ENCODE measurements at places on chromosomes 4 and X.

GRCh38 chr4:143186649-143187048 lies 1.9 kb downstream of the USP38 start:
- DNase-seq, result peak; percentile 20

GRCh38 chrX:74085642-74086236 lies 218.2 kb upstream of the ZCCHC13 start:
- DNase-seq, result no peak

- no peak for DNase-seq
These were observed 117.3 kb upstream of the PPP3CA start for GRCh38 chr4:101464596-101464995.

GRCh38 chr4:151979819-151980218 lies 219.0 kb upstream of the GATB start:
- DNase-seq, result no peak

DNA sequence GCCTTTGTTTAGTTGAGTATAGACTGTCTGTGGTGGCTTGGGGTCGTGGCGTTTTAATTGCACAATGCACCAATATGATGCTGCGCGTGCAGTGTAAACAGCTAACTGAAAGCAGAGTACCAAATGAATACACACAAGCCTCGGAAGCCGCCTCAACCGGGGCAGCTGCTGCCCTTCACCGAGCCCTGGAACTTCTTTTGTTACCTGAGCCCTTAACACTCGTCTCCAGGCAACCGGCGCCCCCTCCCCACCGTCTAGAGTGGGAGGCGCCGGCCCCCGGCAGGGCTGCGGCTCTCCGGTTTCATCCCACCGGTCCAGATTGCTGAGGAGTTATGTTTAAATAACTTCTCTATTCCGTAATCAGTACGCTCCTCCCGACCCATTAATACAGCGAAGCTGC lies 173.2 kb upstream of the TBL1X start:
- no peak for DNase-seq

- DNase-seq, result no peak
These were observed 34.6 kb downstream of the CNKSR2 start for GRCh38 chrX:21408788-21409187.

- peak; percentile 59 for DNase-seq
These were observed 33.9 kb downstream of the RTL3 start for GRCh38 chrX:78624962-78625909.

GRCh38 chr4:183797011-183797444 lies 108.1 kb upstream of the STOX2 start:
- no peak for DNase-seq

DNA sequence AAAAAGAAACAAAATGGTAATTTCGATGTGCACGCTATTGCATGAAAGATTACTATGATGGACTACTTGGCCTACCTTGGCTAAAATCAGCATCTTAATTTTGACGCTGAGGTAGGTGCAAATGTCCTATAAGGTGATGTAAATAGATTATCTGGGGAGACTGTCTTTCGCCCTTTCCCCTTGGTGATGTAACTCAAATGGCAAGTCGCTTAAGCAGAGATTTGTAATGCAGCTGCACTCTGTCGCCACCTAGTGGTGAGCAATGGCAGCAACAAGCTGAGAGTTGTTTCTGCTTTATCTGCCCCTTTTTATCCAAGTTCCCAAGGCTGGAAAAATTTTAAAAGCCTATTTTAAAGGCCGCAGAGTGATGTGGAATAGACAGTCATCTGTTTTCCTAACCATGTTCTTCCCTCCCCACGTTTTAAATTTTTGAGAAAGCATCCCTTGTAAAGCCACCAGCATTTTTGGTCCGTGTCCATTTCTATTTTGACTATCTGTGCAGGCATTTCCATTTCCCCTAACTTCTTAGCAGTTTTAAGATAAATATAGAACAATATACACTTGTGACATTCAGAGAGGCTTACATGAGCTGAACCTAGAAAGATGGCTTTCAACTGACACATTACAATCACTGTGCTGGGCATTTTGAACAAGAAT lies 62.4 kb upstream of the PDLIM3 start:
- peak; percentile 61 for DNase-seq

DNA sequence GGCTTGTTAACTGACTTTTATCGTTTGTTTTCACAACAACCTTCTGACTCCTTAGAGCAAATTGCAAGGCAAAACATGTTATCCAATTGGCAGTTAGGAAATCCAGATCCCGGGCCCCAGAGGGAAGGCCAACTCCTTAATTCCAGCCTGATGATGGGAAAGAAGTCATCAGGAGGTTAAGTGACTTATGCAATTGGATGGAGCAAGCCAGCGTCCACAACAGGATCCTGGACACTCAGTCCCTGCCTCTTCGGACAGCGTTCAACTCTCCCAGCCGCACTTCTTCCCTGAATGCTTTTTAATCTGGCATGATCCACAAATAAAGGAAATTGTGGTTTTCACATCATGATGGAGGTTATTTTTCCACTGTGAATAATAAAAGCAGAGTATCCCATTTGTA lies 310.1 kb downstream of the RAB28 start:
- DNase-seq, result no peak

DNA sequence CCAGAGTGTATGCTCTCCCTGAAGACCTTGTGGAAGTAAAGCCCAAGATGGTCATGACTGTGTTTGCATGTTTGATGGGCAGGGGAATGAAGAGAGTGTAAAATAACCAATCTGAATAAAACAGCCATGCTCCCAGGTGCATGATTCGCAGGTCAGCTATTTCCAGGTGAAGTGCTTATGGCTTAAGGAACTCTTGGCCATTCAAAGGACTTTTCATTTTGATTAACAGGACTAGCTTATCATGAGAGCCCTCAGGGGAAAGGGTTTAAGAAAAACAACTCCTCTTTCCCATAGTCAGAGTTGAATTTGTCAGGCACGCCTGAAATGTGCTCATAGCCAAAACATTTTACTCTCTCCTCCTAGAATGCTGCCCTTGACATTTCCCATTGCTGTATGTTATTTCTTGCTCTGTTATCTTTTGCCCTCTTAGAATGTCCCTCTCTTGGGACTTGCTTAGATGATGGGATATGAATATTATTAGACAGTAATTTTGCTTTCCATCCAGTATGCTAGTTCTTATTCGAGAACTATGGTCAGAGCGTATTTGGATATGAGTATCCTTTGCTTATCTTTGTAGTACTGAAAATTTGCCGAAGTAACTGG lies 88.6 kb downstream of the PLS3 start:
- DNase-seq, result no peak

DNA sequence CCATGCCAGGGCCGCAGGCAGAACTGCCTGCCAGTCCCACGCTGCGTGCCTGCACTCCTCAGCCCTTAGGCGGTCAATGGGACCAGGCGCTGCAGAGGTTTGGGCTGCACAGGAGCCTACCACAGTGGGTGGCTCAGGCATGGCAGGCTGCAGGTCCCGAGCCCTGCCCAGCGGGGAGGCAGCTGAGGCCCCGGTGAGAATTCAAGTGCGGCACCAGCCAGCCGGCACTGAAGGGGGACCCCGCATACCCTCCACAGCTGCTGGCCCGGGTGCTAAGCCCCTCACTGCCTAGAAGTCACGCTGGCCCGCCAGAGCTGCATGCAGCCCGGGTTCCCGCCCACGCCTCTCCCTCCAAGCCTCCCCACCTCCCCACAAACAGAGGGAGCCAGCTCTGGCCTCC lies 302.5 kb upstream of the UGT8 start:
- DNase-seq, result no peak

- DNase-seq, result no peak
These were observed 701 bp downstream of the ARHGAP4 start for GRCh38 chrX:153925387-153925738.

GRCh38 chrX:31213941-31214340 lies 142.1 kb upstream of the FTHL17 start:
- DNase-seq, result no peak

- DNase-seq, result peak; percentile 65
These were observed 17.1 kb upstream of the MAP7D3 start for GRCh38 chrX:136268051-136269048.

GRCh38 chrX:103918571-103919269 lies 43.7 kb upstream of the TMSB15B start:
- peak; percentile 82 for DNase-seq

GRCh38 chrX:78838709-78839108 lies 91.2 kb downstream of the LPAR4 start:
- DNase-seq, result peak; percentile 35

GRCh38 chr4:184645904-184646610 lies 3.2 kb downstream of the CASP3 start:
- DNase-seq, result no peak

- peak; percentile 74 for DNase-seq
These were observed 30.6 kb upstream of the NSUN7 start for GRCh38 chr4:40719008-40719623.

GRCh38 chr4:32858971-32859370 lies 2138.8 kb downstream of the PCDH7 start:
- peak; percentile 66 for DNase-seq

DNA sequence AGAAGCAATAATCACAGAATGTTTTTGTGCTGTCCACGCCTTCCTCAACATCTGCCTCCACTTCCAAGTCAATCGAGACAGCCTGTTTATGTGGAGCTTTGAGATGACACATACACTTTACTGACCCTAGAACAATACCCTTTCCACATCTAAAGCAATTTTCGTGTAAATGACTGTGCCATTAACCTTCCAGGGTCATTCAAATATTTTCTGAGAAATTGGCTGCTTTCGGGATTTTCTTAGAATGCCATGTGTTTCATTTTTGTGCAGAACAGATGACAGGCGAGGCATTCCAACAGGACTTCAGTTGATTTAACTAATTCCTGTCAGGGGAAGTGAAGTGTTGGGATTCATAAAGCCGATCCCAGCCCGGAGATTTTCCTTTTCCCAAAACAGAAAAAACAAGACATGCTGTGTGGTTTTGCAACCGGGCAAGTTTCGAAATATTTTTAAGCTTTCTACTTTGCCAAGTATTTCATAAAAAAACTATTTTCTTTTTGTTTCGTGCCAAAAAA lies 73.9 kb downstream of the SORBS2 start:
- no peak for DNase-seq

DNA sequence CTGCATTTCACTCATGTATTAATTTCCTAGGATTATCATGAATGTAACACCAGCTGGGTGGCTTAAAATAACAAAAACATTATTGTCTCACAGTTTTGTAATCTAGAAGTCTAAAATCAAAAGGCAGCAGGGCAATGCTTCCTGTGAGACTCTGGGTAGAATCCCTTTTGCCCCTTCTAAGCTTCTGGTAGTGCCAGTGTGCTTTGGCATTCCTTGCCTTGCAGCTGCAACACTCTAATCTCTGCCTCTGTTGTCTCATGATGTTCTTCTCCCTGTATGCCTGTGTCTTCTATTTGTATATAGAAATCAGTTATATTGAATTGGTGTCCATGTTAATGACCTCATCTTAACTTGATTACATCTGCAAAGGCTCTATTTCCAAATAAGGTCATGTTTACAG lies 1117.3 kb downstream of the PCDH18 start:
- DNase-seq, result no peak

DNA sequence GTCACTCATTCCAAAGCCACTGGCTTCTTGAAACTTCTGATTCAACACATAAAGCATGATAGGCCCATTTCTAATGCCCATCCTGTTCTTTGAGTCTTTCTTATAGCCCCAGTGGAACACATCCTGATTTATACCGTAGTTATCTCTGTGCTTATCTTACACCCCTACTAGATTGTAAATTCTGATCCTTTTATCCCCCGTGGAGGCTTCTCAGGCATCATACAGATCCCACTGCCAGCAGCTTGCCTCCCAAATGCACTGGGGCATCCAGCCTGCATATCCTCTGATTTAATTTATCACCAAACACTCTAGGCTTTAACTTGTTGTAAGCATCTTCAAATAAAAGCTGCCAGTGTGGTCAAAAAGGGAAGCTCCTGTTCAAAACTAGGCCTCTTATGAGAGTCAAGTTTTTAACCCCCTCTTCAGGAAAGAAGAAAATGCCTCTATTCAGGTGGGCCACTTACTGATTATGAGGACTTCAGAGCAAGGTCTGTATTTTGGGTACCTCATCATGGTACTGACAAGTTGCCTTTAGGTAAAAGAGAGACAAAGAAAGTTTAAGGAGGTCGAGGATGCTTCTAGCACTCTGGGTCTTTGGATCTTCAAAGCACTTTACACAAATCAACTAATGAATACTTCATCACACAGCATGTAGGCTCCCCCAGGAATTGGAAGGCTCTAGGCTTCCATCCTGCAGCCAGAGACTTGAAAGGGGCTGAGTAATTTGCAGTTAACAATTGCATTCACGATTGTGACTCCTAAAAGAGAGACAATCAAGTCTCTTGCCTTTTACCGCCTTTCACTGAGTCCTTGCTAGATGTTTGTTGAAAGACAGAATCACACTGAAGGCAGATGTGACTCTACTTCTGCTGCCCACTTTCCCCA lies 95.8 kb upstream of the LDB2 start:
- DNase-seq, result no peak

- no peak for DNase-seq
These were observed 82.4 kb downstream of the SOX3 start for GRCh38 chrX:140422501-140422900.

DNA sequence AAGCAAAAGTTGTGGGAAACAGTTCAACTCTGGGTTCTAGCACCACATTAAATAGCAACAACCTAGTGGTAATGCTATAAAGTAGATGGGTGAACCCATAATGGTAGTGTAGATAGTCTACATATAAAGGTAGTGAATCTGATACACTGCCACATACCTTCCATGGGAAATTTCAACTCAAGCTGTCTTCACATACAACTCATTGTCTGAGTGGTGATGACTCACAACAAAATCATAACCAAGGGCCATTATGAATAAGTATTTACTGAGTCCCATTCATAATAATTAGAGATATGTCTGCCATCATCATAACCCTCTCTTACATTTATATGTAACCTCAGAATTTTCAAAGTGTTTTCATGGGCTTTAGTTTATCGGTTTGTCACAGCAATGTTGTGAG lies 34.8 kb downstream of the EGF start:
- DNase-seq, result peak; percentile 18

DNA sequence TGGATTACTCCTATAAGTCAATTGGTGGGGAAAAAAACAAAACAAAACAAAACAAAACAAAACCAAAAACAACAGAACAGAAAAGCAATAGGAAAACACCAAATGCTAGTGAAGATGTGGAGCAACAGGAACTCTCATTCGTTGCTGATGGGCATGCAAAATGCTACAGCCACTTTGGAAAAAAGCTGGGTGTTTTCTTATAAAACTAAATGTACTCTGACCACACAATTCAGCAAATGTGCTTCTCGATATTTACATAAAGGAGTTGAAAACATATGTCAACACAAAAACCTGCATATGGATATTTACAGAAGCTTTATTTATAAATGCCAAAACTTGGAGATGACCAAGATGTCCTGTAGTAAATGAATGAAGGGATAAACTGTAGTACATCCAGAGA lies 703.6 kb upstream of the FAM241A start:
- DNase-seq, result no peak

All from M059J (cell line).